ENCODE measurements at places on chromosomes 2 and 18.

- DNase-seq: peak; percentile 75
These were observed 622 bp upstream of the KCMF1 start for GRCh38 chr2:84970210-84970867.

- no peak for DNase-seq
These were observed 141.9 kb downstream of the TTC32 start for GRCh38 chr2:19759880-19760279.

DNA sequence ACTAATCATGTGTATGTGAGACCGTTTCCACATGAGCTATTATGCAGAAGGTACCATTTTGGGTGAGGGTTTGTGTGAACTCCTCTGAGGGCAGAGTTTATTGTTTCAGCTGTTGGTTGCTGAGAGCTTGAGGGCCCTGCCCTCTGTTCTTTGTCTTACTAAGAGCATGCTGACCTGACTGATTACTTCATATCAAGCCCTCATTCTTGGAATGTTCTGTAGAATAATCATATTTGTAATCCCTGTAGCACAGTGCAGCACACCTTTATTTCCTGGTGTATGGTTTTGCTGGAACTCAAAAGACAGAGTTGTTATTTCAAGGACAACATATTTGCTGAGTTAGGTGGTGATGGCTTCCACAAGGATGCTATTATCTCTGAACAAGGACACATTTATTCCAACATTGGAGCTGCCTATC, 118.5 kb downstream of the GALNT3 start:
- peak; percentile 76 for DNase-seq

GRCh38 chr18:69845593-69846506, 101.8 kb downstream of the CD226 start:
- DNase-seq: peak; percentile 35

DNA sequence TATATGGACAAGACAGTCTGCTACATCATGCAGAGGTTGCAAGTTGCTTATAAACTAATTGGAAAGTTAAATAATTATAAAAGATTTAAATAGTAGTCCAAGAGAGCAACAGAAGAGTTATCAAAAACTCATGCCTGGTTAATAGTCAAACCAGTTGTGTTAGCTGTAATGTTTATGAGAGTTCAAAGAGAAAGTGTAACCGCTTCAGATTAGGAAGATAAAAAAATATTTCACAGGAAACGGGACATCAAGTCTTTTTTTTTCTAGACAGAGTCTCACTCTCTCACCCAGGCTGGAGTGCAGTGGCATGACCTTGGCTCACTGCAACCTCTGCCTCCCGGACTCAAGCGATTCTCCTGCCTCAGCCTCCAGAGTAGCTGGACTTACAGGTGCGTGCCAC, 34.6 kb upstream of the RNF125 start:
- no peak for DNase-seq

DNA sequence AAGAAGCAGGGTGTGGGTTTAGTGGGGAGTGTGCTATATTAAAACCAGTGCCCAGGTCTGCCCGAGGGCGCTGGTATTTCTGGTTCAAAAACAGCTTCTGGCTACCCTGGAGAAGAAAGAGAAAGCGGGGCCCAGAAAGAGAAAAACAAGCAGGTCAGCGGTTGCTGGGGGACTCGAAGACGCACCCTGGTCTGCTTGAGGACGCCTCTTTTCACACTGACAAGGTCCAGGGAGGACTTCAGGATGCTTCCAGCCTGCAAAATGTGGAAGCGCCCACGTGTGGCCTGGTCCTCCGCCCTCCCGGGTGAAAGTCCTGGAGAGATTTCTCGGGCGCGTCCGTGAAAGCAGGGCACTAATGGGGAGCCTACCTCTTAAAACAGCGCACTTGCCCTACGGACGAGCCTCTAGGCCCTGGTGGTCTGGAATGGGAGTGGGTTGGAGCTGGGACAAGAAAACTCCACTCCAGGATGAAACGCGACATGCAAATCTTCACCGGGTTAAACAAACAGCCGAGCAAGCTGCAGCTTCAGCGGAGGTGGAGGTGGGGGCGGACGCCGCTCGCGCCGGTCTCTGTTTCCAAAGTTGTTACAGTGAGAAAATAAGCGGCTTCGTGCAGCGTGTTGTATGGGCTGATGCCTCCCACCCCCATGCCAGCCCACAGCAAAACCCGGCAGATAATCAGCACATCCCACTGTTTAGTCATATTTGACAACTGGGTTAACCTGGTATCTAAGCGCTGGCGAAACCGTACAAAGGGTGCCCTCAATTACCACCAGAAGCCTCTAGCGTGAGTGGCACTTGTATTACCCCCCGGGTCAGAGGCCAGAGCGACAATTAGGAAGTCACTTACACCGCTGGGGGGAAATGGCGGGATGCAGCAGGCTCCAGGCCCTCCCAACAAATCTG, 1.1 kb upstream of the SP9 start:
- DNase-seq: no peak

- peak; percentile 89 for DNase-seq
These were observed 57.5 kb downstream of the DTNA start for GRCh38 chr18:34767601-34768027.

GRCh38 chr2:112029164-112029563, 25.9 kb upstream of the TMEM87B start:
- no peak for DNase-seq
